ENCODE measurements at places on chromosomes 3 and 15.

- no peak for DNase-seq
These were observed 29.2 kb downstream of the PDHB start for GRCh38 chr3:58404396-58404795.

GRCh38 chr15:78265752-78266224 lies 1.4 kb downstream of the DNAJA4 start:
- DNase-seq, result no peak

- DNase-seq, result no peak
These were observed 237.9 kb downstream of the ZMAT3 start for GRCh38 chr3:178833695-178834094.

- no peak for DNase-seq
These were observed 42.5 kb downstream of the SCN10A start for GRCh38 chr3:38773528-38773927.

DNA sequence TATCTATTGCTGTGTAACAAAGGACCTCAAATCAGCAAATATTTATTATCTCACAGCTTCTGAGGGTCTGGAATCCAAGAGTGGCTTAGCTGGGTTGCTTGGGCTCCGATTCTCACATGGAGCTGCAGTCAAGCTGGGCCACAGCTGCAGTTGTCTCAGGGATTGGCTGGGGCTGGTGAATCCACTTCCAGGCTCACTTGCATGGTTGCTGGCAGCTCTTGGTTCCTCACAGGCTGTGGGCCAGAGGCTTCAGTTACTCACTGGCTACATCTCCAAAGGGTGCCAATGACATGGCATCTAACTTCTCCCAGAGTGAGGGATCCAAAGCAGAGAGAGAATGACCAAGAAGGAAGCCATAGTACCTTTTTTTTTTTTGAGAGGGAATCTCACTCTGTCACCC lies 13.9 kb upstream of the SYNM start:
- DNase-seq, result no peak

- DNase-seq, result no peak
These were observed 280.0 kb downstream of the MEX3B start for GRCh38 chr15:81765816-81766215.

- DNase-seq, result no peak
These were observed 130.6 kb upstream of the SEMA6D start for GRCh38 chr15:47586653-47587224.

GRCh38 chr3:22113453-22113852 lies 362.4 kb upstream of the ZNF385D start:
- DNase-seq, result no peak

GRCh38 chr3:56800130-56800831 lies 1.5 kb downstream of the ARHGEF3 start:
- peak; percentile 74 for DNase-seq

- DNase-seq, result no peak
These were observed 8.5 kb upstream of the SYNM start for GRCh38 chr15:99096173-99096893.

Measured in central memory CD4-positive, alpha-beta T cell (primary cell).